ENCODE measurements at places on chromosomes 16 and 17. TPM values are rescaled to one million over a fixed set of nuclear protein-coding genes. Genes with fewer than 3 reads are reported as not detected.

GRCh38 chr17:15954222-15954621 lies 9.3 kb downstream of the ADORA2B start:
- H3K27ac ChIP-seq = no peak overlapping the region
- DNase-seq = no peak
- no peak overlapping the region for H3K4me3 ChIP-seq
- peaks cover 15% of the 10 kb centered on the region for H3K4me1 ChIP-seq
- no peaks in the 10 kb centered on the region for H3K27me3 ChIP-seq
- no peaks in the 10 kb centered on the region for H3K36me3 ChIP-seq

ATP1B2 gene
- 1.5 TPM for total RNA-seq

DNAAF8 gene
- total RNA-seq = 0.42 TPM

DNA sequence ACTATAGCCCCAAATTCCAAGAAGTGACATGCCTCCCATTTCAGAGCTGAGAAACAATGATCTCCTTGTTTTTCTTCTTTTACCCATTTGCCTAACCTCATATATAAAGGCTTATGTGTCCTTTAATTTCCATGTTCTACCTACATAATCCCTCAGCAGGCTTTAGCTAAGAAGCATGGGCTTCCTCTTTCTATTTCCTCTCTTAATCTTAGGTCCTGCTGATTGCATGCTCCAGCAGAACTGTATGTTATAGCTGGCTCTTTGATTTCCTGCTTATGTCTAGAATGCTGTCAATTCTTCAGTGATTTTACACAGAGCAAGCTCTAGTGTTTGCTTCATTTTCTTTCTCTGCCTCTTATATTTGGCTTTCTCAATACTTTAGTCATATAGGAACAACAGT lies 151.7 kb upstream of the COX10 start:
- H3K27me3 ChIP-seq = no peaks in the 10 kb centered on the region
- no peak overlapping the region for H3K4me3 ChIP-seq
- H3K4me1 ChIP-seq = no peaks in the 10 kb centered on the region
- no peak overlapping the region for H3K27ac ChIP-seq
- no peak for DNase-seq

DNA sequence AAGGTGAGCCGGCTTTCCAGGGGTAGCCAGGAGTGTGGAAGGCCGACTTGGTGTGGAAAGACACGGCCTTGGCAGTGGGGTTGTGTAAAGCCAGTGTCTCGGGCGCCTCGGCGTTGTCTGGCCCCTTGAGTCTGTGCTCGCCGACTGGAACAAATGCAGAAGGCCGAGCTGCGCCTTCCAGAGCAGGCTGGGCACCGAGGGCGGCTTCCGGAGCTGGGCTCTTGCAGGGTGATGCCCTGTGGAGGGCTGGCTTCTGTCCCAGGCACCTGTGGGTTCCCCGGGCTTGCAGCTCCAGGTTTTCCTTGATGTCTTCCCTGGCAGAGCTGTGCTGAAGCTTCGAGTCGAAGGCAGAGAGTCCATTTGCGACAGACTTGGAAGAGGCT lies 8.0 kb downstream of the ZNF750 start:
- H3K36me3 ChIP-seq = peaks cover 14% of the 10 kb centered on the region
- no peak overlapping the region for H3K4me3 ChIP-seq
- peak overlapping the region; percentile 93 for H3K27ac ChIP-seq
- H3K4me1 ChIP-seq = peaks cover 7% of the 10 kb centered on the region
- DNase-seq = no peak

GRCh38 chr17:50194140-50194933 lies 7.1 kb downstream of the COL1A1 start:
- peaks cover 53% of the 10 kb centered on the region for H3K4me1 ChIP-seq
- DNase-seq = no peak
- H3K27me3 ChIP-seq = no peaks in the 10 kb centered on the region
- H3K27ac ChIP-seq = peak overlapping the region; percentile 91

GRCh38 chr17:8793649-8794048 lies 5.5 kb downstream of the MFSD6L start:
- H3K4me1 ChIP-seq = peaks cover 1% of the 10 kb centered on the region
- DNase-seq = no peak
- no peaks in the 10 kb centered on the region for H3K27me3 ChIP-seq
- H3K4me3 ChIP-seq = no peak overlapping the region
- no peak overlapping the region for H3K27ac ChIP-seq
- H3K36me3 ChIP-seq = no peaks in the 10 kb centered on the region

EPOP gene
- 3.2 TPM for total RNA-seq

GRCh38 chr17:73564843-73565242 lies 79.4 kb downstream of the SDK2 start:
- H3K27me3 ChIP-seq = peaks cover 18% of the 10 kb centered on the region
- H3K4me1 ChIP-seq = peaks cover 51% of the 10 kb centered on the region
- no peaks in the 10 kb centered on the region for H3K36me3 ChIP-seq
- peak overlapping the region; percentile 40 for H3K27ac ChIP-seq
- no peak overlapping the region for H3K4me3 ChIP-seq

Measured in esophagus squamous epithelium (tissue), 5 donors.